NCI-H526 treated with DMSO at 0.1 percent for 48 hours (cell line): ENCODE measurements at places on chromosomes 11 and 22.

DNA sequence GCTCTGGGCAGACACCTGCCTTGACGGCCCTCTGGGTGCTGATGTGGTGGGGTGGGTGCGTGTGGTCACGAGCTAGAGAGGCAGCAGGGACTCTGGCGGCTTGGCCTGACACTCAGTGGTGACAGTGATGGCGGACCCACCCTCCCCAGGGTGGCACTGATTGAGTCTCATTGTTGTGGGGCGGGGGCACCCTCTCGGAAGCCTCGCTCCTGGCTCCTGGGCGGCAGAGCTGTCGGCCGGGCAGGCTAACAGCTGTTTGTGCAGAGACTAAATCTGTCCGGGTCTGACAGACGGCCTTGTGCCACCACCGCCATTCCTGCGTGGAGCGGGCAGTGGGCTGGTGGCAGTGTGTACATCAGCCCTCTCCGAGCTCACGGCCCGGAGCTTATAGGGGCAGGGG is 15.6 kb downstream of the FLRT1 start:
- no peak for DNase-seq

DNA sequence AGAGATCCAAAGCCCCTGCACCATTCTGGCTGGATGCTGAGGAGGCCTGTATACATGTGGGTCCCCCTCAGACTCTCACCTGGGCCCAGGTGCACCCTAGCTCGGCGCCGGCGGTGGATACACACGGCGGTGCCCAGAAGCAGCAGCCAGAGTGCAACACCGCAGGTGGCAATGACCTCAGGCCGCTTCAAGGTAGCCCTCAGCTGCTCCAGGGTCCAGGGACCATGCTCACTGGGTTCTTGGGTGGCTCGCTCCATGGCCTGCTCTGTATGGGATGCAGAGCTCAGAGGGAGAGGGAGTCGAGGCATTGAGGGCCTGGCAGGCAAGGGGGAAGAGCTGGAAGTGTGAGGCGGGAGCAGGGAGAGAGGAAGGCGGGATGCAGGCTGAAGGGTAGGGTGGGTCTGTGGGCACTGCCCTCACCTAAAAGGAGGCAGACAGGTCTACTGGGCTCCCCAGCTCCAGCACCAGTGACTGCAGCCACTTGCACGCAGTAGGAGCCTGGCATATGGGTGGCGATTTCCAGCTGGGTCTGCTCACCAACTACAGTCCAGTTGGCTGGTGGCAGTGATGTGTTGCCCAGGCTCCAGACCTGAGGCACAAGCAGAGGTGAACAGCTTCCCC is 3.8 kb downstream of the ROBO4 start:
- DNase-seq, result no peak

DNA sequence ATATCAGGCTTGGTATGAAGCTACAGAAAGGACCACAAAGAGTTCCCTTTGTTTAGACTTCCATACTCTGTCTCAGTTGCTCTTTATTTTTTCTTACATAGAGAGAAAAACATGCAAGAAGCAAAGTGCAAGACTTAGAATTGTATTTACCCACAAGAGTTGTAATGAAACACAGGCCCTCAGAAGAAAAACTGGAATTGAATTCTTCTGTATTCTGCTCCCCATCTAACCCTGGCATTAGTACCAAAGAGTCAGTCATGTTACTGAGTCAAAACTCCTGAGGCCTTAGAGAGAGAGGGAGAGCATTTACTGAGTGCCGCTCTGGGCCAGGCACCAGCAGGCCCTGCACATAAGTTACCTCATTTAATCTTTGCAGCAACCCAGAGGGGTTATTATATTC is 43.9 kb upstream of the DLAT start:
- DNase-seq, result no peak

DNA sequence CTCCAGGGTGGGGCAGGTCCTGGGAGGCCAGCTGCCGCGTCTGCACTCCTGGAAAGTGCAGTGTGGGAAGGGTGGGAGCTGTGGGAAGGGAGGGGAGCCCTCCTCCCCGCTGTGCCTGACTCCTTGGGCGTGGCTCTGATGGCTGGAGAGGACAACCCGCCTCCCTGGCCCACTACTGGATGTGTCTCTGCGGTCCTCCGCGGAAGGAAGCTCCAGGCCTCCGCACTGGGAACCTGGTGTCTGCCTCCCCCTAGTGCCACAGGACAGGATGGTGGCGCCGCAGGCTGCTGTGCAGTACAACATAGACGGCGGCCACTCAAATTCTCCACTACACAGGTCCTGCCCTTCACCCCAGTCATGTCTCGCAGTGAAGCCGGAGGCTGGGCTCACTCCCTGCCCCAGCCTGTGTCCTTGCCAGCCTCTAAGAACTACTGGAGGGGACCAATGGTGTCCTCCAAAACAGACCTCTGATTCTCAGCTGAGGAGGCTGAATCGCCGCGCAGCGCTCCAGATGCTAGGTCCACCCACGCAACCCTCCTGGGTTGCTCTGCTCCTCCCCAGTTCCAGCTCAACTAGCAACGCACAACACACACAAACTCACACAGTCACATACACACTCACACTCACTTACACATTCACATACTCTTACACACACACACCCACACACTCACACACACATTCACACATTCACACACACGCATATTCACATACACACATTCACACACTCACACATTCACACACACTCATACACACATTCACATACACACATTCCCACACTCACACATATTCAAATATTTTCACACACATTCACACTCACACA is 12.4 kb upstream of the DSCAML1 start:
- DNase-seq, result peak; percentile 96

DNA sequence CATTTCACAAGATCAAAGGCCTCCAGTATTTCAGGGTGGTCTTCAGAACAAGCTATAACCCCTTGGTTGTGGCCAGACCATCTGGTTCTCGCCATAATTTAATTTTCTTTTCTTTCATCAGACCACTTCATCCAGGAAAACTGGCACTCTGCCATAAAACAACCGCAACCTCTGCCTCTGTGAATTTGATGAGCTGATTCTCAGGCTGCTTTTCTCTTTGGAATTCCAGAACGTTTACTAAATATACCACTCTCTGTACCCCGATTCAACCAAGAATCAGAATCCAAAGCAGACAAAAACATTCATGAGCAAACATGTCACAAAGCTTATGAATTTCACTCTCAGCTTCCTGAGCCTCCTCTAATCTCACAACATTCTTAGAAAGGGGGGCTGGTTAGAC is 331.8 kb upstream of the SYN3 start:
- no peak for DNase-seq

DNA sequence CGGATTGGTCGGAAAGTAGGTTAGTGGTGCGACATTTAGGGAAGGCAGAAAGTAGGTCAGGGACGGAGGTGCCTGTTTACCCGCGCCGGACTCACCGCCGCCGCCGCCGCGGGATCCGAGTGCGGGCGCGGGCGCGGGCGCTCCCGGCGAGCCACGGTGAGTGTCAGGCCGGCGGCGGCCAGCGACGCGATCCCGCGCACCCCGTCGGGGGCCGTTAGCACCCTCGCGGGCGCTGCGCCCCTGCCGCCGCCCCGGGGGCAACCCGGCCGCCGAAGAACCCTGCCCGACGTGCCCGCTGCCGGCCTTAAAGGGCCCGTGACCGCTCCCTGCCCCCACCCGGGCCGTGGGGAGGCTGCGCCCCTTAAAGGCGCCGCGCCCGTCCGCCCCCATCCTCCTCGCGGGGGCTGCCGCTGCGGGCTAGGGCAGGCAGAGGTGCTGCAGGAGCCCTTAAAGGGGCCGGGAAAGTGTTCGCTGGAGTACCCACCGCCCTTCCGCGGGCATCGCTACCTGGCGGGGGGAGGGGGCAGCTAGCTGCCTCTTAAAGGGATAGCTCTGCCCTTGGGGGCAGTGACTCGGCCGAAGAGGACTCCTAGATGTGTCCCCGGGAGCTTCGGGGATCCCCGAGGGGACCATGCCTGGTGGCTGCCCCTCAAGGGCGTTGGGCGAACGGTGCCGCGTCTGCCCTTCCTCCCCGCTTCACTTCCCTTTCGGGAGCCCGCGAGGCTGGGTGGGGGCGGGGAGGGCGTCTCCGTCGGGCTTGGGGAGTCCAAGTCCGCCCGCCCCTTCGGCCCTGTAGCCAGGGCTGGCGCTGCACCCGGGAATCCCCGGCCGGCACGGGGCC is at the start of gene BMAL1:
Gene BMAL1, plus strand, starts transcription at position 23 of the 841 bp plus-strand sequence. CDS start 76,519 bp downstream, outside the sequence.
- no peak for DNase-seq

GRCh38 chr11:29634744-29635143 is 382.1 kb downstream of the KCNA4 start:
- DNase-seq, result no peak

DNA sequence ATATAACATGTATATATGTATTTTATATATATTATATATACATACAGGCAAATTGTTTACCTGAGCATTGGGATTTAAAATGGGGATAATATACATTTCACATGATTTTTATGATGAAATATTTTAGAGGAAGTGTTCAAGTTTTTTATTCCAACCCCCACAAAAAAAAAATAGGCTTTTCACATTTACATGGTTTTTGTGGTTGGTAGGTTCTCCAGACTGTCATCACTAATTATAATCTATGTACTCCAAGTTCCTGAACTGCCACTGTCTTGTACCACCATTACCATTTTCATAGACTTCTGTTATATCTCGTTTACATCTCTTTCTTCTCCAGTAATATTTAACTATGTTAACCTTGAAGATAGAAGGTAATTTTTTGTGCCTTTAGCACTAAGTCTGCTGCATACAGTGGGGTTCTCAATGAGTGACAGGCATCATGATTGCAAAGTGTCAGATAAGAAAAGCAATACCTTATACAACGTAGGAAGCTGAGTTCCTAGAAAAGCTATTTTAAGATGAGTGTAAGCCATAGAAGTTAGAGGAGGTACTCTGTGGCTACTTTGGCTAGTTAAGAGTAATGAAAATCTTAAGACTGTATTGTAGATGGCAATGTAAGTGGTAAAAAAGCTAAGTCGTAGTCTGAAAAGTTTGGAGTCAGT is 5.2 kb downstream of the TMEM126A start:
- DNase-seq, result no peak

GRCh38 chr22:46447906-46448305 is 89.5 kb downstream of the CELSR1 start:
- DNase-seq, result no peak

GRCh38 chr11:44424841-44425240 is 114.9 kb upstream of the ALX4 start:
- no peak for DNase-seq

DNA sequence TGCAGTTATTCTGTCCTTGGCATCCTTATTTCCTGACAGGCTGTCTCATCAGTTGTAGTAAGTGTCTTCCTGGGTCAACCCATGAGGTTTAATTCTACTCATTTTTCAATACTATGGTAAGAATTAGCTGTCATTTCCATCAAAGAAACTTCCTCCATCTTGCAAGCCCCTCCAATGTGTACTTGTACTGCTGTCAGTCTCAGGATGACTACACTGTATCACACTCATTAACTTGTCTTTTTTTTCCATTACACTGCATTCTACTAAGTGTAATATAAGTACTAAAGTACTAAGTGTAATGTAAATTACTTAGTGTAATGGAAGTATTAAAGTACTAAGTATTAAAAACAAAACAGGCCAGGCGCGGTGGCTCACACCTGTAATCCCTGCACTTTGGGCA is 102.8 kb downstream of the CWF19L2 start:
- no peak for DNase-seq

DNA sequence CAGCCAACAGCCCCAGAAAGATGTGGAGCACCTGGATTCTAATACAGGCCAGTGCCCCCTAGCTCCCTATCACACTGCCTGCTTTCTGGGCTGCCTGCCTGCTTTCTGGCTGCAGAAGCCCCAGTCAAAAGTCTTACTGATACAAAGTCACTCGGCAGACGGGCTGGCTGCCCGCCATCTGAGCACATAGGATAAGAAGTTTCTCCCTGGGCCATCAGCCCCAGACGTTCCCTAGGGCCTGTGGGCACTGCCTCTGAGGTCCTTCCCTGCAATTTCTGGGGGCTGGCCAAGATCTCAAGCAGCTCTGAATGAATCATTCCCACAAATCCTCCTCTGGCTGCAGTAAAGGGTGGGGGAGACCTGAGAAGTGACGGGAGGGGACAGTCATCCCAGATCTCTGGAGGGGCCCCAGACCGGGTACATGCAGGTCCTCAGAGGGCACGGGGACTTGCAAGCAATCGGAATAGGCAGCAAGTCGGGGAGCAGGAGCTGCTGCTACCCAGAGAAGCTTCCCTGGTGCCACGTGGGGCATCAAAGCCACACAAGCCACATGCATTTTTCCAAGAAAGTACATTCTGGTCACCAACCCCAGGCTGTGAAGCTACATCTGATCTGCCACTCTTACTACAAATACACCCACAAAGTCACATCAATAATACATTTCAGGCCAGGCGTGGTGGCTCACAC is 4.7 kb downstream of the TPST2 start:
- no peak for DNase-seq

GRCh38 chr22:30816413-30816812 is 121.7 kb downstream of the OSBP2 start:
- DNase-seq, result no peak

DNA sequence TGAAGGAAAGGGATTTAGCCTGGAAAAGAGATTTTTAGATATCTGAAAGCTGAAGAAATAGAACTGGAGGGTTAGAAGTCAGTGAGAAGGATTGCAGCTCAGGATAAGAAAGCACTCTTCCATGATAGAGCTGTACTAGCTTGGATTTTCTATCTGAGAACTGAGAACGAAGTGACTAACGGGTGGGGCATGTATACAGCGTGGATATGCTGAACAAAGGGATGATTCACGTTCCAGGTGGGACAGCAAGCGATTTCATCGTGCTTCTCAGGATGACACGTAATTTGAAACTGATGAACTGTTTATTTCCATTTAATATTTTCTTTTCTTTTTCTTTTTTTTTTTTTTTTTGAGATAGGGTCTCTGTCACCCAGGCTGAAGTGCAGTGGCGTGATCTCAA is 53.0 kb downstream of the GRAMD1B start:
- DNase-seq, result no peak

DNA sequence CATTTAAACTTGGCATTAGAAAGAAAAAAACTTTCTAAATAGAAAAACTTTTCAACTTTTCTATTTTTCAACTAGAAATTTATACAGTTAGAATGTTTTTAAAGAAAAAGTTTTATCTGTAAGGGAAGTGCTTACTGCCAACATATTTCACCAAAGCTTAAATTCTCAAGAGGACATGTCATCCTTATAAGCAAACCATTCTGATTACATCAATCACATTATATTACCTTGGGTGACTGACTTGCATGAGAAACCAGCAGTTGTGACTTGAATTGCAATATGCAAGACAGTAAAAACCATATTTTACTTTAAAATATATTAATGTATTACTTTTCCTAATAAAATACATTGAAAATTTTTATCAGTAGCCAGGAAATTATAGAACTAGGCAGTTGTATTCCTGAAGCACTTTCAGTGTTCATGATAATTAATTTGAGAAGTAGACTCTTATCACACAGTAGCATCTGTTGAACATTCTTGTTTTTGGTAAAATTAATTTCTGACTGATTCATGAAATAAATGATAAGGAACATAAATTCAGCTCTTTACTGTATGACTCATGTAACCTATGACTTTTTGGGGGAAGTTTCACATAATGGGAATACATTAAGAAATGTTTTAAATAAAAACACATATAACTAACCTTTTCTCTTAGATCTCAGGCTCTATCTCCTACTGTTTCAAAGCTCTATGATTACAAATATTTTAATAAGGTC is 345.0 kb upstream of the CCDC179 start:
- no peak for DNase-seq

DNA sequence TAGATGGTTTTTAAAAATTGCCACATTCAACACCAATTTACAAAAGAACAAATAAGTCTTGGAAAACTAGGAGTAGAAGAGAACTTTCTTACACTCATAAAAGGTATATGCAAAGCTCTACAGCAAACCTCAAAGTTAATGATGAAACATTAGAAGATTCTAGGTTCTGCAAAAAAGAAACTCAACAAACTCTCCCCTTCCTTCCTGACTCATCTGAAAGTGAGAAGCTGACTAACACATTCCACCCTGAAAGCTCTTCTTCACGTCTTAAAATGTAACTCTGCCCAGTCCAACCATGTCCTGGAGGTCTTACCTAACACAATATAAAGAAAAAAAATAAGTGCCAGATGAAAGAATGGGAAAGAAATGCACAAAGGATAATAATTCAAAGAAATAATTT is 218.9 kb upstream of the ISX start:
- DNase-seq, result no peak
